ENCODE measurements at places on chromosomes 3 and 15. TPM values are rescaled to one million over a fixed set of nuclear protein-coding genes. Genes with fewer than 3 reads are reported as not detected.

Gene PEX11A
- 4.3 TPM for total RNA-seq

DNA sequence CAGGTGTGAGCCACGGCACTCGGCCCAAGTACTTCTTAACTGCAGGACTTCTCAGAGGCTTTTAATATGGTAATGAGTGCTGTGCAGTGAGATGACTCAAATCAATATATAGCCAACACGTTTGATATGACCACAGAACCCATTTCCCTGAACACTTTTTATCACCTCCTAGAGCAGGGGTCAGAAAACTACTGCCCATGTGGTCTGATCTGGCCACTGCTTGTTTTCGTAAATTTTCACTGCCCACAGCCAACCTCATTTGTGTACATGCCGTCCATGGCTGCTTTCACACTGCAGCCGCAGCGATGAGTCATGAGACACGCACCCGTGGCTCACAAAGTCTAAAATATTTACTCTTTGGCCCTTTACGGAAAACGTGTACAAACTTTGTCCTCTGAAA is 179.2 kb downstream of the RORA start:
- no peaks in the 10 kb centered on the region for H3K27me3 ChIP-seq
- H3K36me3 ChIP-seq, result no peaks in the 10 kb centered on the region
- peak overlapping the region; percentile 1 for H3K27ac ChIP-seq
- DNase-seq, result no peak
- peaks cover 60% of the 10 kb centered on the region for H3K4me1 ChIP-seq
- H3K4me3 ChIP-seq, result no peak overlapping the region

Gene CAV3
- not detected for total RNA-seq

GRCh38 chr15:68201879-68202261 is 3.3 kb downstream of the CALML4 start:
- no peak overlapping the region for H3K4me3 ChIP-seq
- H3K27ac ChIP-seq, result no peak overlapping the region
- H3K36me3 ChIP-seq, result no peaks in the 10 kb centered on the region
- H3K4me1 ChIP-seq, result no peaks in the 10 kb centered on the region

GRCh38 chr3:157844800-157845565 is 261.2 kb downstream of the SHOX2 start:
- no peak overlapping the region for H3K27ac ChIP-seq
- DNase-seq, result no peak
- H3K36me3 ChIP-seq, result no peaks in the 10 kb centered on the region
- no peaks in the 10 kb centered on the region for H3K4me1 ChIP-seq
- no peaks in the 10 kb centered on the region for H3K27me3 ChIP-seq

DNA sequence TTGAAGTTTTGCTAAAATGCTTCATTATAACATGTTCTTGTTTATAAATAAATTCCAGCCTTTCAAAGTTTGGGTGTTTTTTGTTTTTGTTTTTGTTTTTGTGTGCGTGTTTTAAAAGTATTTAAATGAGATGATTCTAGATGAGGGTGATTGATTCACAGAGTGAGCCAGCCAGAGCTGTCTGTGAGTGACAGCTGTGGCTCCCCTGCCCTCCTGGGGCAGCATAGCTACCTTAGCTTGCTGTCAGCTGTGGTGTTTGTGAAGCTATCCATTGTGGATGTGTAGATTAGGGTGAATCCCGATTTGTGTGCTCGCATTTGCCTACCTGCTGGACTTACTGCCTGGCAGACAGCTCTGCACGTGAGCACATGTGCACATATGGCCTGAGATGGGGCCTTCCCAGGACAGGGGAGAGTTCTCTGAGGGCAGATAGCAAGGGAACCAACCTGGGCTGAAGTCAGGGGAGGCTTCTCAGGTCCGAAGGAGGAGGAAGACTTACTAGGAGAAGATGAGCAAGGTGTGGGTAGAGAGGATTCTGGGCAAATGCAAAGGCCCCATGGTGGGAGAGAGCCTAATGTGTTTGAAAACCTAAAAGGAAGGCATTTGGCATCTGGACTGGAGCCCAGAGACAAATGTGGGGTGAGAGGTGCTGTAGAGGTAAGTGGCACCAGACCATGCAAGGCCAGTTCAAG is 124.2 kb downstream of the EEFSEC start:
- peak overlapping the region; percentile 70 for H3K27ac ChIP-seq
- peak overlapping the region; percentile 38 for H3K4me3 ChIP-seq
- H3K27me3 ChIP-seq, result peaks cover 2% of the 10 kb centered on the region
- H3K4me1 ChIP-seq, result peaks cover 61% of the 10 kb centered on the region
- H3K36me3 ChIP-seq, result no peaks in the 10 kb centered on the region

DNA sequence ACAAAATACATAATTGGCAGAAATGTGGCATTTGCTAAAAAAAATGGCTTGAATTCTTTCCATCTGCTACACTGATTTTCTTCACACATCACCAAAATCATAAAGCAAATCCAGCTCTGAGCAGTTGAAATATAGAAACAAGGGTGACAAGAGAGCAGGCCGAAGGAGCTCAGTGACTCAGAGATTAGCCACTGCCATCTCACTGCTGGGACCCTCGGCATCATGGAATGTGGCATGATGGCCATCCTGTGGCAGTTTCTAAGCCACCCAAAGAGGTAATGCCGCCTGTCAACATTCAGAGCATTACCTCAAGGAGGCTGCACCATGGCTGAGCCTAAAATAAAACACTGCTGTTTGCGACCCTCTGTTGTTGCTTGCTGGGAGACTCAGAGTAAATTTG is 80.5 kb upstream of the OSBPL11 start:
- H3K4me1 ChIP-seq, result no peaks in the 10 kb centered on the region
- no peak for DNase-seq
- no peaks in the 10 kb centered on the region for H3K36me3 ChIP-seq
- peaks cover 15% of the 10 kb centered on the region for H3K27me3 ChIP-seq
- no peak overlapping the region for H3K4me3 ChIP-seq

- peak overlapping the region; percentile 74 for H3K27ac ChIP-seq
- peak overlapping the region; percentile 24 for H3K4me3 ChIP-seq
- DNase-seq, result peak; percentile 57
- peaks cover 3% of the 10 kb centered on the region for H3K27me3 ChIP-seq
Measured at GRCh38 chr3:186790261-186790981, 7.0 kb downstream of the EIF4A2 start.

GRCh38 chr15:49232236-49232806 is 62.3 kb downstream of the GALK2 start:
- peaks cover 29% of the 10 kb centered on the region for H3K4me1 ChIP-seq
- peaks cover 22% of the 10 kb centered on the region for H3K36me3 ChIP-seq
- no peak for DNase-seq
- peaks cover 1% of the 10 kb centered on the region for H3K27me3 ChIP-seq

DNA sequence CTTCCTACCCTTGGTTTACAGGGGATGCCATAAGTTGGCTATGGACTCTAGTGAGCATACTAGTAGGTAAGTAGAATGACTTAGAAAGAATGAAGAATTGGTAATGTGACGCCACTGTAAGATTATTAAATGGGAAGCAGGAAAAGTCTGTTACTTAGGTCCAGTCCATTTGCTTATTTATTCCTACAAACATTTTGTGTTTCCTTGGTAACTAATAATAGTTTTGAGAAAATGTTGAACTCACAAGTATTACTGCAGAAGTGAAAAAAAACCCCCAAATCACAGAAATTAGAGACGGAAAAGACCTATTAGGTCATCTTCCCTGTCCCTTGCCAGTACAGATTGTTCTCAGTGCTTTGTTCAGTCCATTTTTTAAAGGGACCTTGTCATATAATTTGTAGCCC is 63.5 kb downstream of the CMSS1 start:
- H3K36me3 ChIP-seq, result peaks cover 4% of the 10 kb centered on the region
- H3K27me3 ChIP-seq, result no peaks in the 10 kb centered on the region
- peaks cover 36% of the 10 kb centered on the region for H3K4me1 ChIP-seq
- H3K27ac ChIP-seq, result no peak overlapping the region
- H3K4me3 ChIP-seq, result no peak overlapping the region

DNA sequence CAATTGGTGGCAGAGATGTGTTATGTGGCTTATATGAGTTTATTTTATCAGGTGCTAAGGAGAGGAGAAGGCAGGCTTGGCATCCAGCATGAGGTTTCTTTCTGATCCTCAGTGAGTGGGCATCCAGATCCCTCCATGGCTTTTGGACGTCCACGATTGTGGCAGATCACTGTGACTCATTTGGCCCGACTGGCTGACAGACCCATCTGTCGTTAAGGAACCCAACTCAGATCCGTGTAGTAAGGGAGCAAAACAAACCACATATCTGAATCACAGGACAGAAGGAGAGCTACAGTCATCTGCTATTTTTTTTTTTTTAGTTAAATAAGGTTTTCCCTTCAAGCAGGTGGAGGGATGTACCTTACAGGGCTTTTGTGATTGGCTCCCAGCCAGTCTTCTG is 197.0 kb upstream of the KCNH8 start:
- no peak overlapping the region for H3K27ac ChIP-seq
- H3K4me3 ChIP-seq, result no peak overlapping the region
- no peaks in the 10 kb centered on the region for H3K27me3 ChIP-seq
- H3K4me1 ChIP-seq, result no peaks in the 10 kb centered on the region
- 0 out of 2 replicates have a peak, but pooled peaks cover 7% of the 10 kb centered on the region for H3K36me3 ChIP-seq
- DNase-seq, result no peak

DNA sequence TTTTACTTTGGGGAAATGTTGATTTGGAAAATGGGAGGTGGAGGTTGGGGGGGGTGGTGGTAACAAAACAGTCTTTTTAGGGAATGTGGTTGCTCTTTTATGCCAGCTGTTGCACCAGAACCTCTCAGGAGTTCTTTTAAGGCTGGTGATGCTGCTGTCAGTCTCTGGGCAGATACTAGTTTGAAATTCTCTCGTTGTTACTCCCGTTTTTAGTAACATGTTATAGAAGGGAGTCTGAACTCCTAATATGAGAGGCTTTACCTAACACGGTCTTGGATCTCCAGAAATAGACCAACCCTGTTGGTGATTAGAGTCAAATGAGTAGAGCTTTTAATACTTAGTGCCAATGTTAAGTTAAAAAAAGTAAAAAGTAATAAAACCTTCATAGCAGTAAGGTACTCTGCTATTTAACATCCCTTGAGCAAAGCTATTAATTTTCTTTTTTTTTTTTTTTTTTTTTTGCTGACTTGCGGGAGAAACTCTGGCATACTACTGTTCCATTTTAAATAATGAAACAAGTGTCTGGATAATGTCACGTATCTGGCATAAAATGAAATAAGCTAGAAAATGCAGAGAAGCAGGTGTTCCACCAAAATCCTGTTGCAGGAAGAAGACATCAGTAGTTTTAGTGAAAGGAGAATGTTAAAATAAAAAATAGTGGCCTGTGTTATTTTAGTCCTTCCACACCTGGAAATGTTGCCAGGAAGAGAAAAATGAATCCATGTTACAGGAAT is 156.7 kb downstream of the CACNA1D start:
- no peak overlapping the region for H3K27ac ChIP-seq
- no peaks in the 10 kb centered on the region for H3K4me1 ChIP-seq
- DNase-seq, result no peak
- no peak overlapping the region for H3K4me3 ChIP-seq

GRCh38 chr3:42176242-42177034 is 85.3 kb downstream of the TRAK1 start:
- H3K27ac ChIP-seq, result peak overlapping the region; percentile 49
- peak; percentile 22 for DNase-seq
- no peak overlapping the region for H3K4me3 ChIP-seq
- H3K4me1 ChIP-seq, result peaks cover 46% of the 10 kb centered on the region
- H3K27me3 ChIP-seq, result peaks cover 2% of the 10 kb centered on the region

GRCh38 chr3:100231668-100232067 is 29.1 kb upstream of the TBC1D23 start:
- H3K4me3 ChIP-seq, result no peak overlapping the region
- H3K27ac ChIP-seq, result no peak overlapping the region
- H3K4me1 ChIP-seq, result peaks cover 66% of the 10 kb centered on the region
- no peaks in the 10 kb centered on the region for H3K27me3 ChIP-seq
